ENCODE measurements at places on chromosomes 11 and 22.

DNA sequence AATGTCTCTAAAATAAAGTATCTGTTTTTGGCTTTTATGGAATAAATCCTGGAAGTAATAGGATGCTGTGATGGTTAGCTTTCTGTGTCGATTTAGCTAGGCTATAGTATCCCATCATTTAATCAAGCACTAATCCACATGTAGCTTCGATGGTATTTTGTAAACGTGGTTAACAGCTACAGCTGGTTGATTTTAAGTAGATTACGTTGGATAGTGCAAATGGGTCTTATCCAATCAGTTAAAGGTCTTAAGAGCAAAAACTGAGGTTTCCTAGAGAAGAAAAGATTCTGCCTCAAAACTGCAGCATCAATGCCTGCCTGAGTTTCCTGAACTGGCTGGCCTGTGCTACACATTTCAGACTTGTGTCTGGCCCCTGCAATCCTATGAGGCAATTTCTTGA, 314.2 kb upstream of the SORL1-AS1 start:
- DNase-seq = no peak

- DNase-seq = no peak
Observed at GRCh38 chr11:120043328-120043945, 94.5 kb downstream of the TRIM29 start.

- DNase-seq = no peak
Observed at GRCh38 chr11:111598559-111598958, 3.7 kb upstream of the SIK2 start.

DNA sequence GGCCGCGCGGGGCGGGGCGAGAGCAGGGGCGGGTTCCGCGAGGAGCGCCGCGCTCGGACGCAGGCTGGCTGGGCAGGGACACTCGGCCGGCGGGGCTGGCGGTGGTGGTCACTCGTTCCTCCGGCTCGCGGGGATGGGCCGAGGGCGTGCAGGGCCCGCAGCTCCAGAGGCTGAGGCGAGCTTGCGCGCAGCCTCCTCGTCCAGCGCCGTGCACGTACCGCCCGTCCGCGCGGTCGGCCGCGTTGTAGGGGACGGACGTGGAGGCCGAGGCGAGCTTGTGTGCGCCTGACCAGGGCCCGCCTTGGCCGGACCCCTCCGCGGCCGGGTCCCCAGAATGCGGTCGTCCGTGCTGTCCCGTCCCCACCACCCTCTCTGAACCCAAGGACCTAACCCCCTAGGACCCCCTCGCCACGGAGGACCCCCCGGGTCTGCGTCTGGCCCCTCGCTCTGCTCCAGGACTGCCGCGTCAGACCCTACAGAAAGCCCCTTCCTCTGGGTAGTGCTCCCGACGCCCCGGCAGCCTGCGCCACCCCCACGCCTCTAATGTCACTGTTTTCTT, 569 bp upstream of the YPEL1 start:
- no peak for DNase-seq

GRCh38 chr11:117878939-117879475, 2.5 kb upstream of the FXYD6 start:
- no peak for DNase-seq

- no peak for DNase-seq
Observed at GRCh38 chr11:132559331-132560036, 972.8 kb downstream of the OPCML start.

DNA sequence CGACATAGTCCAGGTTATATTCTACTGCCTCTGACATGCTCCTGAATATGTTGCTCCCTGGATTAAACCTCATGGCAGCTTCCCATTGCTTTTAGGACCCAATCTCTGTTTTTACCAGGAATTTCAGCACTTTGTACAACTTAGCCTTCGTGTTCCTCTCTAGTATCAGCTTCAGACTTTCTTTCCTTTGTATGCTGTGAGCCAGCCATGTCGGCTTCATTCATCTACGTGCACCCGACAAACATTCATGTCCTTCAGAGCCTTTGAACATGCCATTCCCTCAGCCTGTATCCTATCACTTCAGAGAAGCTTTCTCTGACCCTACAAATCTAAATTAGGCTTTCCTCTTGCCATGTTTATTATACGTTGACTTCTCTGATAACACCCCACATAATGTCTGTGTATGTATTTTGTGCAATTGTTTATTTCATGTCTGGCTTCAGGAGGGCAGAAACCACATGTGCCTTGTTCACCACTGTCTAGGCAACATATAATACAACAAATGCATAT, 743.4 kb downstream of the OPCML start:
- DNase-seq = no peak

DNA sequence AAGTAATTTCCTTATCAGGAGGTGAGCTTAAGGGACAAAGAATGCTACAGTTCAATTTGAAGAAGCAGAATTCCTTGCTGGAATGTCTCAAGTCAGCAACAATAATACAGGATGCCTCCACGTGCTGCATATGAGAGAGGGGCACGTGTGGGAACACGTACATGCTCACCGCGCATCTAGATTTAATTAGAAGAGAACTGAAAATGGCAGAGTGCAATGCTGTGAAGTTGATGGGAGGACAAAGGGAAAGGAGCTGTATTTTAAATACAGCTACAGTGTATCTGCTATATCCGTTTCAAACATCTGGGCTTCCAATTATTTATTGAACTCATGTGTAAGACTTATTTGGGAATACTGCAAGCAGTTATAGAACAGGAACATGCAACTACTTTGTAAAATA, 328.7 kb downstream of the SOX6 start:
- DNase-seq = no peak

DNA sequence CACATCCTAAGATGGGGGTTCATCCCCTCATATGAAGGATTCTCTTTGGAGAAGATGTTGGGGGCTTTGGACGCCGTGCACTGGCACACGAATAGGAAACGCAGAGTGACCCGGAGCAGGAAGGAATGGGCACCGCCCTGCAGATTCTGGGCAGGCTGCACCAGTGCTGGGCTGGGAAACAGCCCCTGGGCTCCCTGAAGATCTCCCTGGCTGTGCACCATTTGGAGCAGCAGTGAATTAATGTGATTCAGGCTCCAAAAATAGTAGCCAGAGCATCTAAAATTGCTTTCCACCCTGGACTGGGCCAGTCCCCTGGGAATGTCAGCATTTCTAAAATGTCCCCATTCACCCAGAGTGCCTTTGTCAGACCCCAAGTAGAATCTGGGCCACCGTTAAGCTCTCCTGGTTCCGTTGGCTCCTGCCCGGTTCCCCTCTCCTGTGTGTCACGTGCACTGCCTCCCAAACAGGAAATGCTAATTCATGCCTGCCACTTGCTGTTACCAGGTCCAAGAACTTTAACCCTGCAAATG, 18.6 kb downstream of the IRAG1 start:
- DNase-seq = no peak

GRCh38 chr11:73116636-73117035, 25.5 kb downstream of the FCHSD2 start:
- DNase-seq = no peak

Data from activated CD4-positive, CD25-positive, alpha-beta regulatory T cell (primary cell).